ENCODE measurements at places on chromosomes 11 and 22. TPM values are rescaled to one million over a fixed set of nuclear protein-coding genes. Genes with fewer than 3 reads are reported as not detected.

- no peak for DNase-seq
Measured at GRCh38 chr22:50169181-50169759, 1.3 kb upstream of the PANX2 start.

DNA sequence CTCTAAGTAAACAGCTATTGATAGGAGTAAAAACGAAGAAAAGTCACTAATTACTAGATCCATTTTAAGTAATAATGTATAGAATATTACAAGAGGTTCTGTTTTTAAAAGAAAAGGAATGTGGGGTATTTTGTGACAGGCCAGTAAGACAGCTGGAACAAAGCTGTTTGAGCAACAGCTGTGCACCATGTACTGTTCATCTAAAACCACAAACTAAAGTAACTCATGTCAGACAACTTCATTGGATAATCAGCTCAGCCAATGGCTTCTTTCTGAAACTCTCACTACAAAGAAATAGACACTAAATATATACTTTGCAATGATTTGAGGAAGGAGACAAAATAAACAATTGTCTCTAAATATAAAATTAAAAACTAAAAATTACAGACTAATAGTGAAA is 16.1 kb downstream of the RRAS2 start:
- no peak for DNase-seq

GRCh38 chr11:44658506-44658850 is 68.3 kb upstream of the TSPAN18 start:
- no peak for DNase-seq

DNA sequence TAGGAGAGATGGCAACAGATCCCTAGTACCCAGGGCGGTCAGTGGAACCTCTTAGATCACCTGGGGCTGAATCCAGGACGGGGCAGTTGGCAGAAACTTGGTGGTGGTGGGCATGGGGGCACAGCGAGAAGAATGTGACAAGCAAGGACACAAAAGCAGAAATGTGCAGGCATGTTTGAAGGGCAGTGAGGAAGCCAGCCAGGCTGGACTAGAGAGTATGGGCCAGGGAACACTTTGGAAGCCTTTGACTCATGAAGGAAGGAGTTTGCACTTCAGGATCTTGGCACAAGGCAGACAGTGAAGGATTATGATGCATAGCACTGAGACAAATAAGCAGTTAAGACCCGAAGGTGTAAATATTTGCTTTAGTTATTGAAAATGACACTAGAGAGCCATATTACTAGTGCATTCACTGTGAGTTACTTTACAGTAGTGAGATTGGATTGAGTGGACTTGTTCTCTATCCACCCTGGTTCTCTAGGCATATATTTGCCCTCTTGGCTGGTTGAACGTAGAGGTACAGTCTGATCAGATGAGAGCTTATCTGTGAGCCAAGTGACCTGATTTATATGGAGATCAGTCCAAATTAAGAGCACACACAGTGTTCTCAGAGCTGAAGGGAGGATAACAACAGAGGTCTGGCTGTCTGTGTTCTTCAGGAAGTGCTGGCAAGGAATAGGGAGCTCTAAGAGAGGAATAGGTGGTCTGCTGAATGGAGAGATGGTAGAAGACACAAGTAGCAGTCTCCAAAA is 210.4 kb downstream of the SNX19 start:
- no peak for DNase-seq

DNA sequence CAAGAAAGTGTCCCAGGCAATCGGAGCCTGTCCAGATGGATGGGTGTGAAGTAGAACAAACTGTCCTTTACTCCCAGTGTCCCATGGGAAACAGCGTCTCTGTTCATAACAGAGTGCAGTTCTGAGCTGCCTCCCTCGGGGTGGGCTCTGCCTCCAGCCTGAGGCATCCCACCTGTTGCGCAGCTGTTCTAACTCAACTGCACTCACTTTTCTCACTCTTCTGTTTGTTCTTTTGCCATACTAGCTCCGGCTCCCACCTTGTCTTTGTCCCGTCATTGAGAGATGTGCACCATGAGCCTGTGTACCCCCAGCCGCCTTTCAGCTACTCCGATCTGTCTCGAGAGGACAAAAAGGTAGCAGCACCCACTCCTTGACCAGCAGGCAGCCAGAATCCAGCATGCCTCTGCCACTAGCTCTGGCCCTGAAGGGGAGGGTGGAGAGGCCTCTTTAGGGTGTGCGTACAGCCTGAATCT is 20.7 kb upstream of the CDC42EP2 start:
- no peak for DNase-seq

DNA sequence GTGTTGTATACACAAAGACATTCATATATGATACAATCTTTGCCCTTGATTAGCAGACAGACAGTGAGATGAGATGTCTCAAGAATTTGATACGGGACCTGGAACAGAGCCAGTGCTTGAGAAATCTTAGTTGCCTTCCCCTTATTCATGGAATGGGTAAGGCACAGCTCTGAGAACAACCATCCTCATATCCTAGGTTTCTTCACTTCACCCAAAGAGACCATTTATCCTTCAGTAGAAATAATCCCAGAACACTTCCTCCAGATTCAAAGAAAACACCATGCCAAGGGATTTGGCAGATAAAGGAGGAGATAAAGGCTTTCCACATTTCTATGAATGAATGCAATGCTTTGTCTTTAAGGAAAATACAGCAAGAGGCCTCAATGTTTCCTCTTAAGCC is 8.8 kb upstream of the IZUMO1R start:
- no peak for DNase-seq

DNA sequence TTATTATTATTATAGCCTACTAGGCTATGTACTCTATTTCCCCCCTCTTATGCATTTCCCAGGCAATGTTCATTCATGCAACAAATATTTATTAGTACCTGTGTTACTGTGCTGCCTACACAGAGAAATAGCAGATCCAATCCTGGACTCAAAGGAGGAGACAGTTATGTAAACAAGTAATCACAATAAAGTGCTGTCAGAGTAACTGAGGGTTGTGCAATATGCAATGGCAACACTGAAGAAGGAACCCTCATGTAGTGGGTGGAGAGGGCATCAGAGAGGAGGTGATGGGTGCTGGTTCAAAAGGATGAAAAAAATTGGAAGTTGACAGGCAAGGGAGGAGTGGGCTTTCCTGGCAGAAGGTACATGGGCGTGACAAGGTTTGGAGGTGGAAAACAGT is 886 bp upstream of the P4HA3 start:
- DNase-seq = peak; percentile 21

- no peak for DNase-seq
Measured at GRCh38 chr22:22926370-22927195, 39.0 kb downstream of the IGLL5 start.

DNA sequence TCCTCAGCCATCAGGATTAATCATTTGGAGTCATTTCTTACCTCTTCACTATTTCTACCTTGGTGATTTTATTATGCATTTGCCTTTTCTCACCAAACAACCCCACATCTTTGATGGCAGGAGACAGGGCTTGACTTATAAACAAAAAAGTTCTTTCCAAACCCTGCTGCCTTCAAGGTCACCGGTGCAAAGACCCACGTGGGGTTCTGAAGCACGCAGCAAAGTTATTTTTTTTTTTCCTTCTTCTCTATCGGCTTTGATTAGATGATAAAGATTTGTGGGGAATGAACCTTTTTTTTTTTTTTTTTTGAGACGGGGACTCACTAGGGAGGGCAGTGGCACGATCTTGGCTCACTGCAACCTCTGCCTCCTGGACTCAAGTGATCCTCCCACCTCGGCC is 44.1 kb downstream of the DRG1 start:
- no peak for DNase-seq

DNA sequence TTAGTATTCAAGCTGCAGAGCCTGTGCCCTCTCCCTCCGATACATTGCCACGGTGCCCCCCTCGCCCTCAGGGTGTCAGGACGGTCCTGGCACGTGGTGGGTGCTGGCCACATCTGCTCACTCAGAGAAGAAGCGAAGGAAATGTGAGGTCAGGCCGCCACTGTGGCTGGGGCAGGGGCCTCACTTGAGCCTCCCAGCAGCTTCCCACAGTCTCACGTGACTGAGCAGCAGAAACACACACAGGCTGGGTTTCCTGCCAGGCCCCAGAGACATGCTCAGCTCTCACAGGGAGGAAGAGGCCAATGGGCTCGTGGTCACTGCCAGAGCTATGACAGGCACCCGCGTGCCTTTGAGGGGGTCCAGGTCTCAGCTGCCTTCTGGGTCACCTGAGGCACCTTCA is 37.9 kb upstream of the PRR5 start:
- DNase-seq = peak; percentile 57

DNA sequence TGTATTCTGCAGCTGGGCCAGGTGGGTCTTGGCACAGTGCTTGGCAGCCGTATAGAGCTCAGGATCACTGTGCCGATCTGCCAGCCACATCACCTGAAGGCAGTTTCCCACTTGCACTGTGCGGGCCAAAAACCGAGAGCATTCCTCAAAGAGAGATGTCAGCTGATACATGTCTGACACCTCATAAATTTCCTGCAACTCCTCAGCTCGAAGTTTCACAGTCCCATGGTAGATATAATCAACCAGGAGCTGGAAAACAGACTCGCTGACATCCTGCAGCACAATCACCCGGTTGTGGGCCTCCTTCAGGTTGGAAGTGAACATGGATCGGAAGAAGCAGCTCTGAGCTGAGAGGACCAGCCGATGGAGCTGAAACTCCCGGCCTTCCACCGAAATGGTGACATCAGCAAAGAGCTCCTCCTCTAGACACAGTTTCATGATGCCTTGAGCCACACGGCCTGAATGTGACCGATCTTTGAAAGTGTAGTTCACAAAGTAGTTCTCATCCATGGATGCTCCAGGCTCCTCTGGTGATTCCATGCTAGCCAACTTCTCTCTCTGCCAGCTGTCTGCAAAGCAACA is 1.2 kb downstream of the KBTBD4 start:
- DNase-seq = no peak

The CELSR1 gene
- polyA plus RNA-seq = not detected

The FAU gene
- polyA plus RNA-seq = 818 TPM

The TRIM49 gene
- not detected for polyA plus RNA-seq

The TRIM29 gene
- not detected for polyA plus RNA-seq

The TMEM41B gene
- polyA plus RNA-seq = 5.5 TPM

The KIAA1671 gene
- not detected for polyA plus RNA-seq

The UBQLN3 gene
- not detected for polyA plus RNA-seq

The KDM4F gene
- not detected for polyA plus RNA-seq

The LRRC75B gene
- polyA plus RNA-seq = 5.2 TPM

The MMP8 gene
- not detected for polyA plus RNA-seq

Data from CD14-positive monocyte (primary cell).